ENCODE measurements at places on chromosomes 16 and 17. TPM values are rescaled to one million over a fixed set of nuclear protein-coding genes. Genes with fewer than 3 reads are reported as not detected.

PRKCB gene
- 222 TPM for total RNA-seq

XAF1 gene
- total RNA-seq, result 64.2 TPM

FLOT2 gene
- 152 TPM for total RNA-seq

MRPL38 gene
- 110 TPM for total RNA-seq

SLC13A2 gene
- not detected for total RNA-seq

ICAM2 gene
- 91.0 TPM for total RNA-seq

GRCh38 chr17:40326014-40326831 is 17.2 kb downstream of the RARA start:
- peak overlapping the region; percentile 98 for H3K27ac ChIP-seq
- DNase-seq, result peak; percentile 88
- H3K4me3 ChIP-seq, result peak overlapping the region; percentile 6
- no peaks in the 10 kb centered on the region for H3K27me3 ChIP-seq
- H3K36me3 ChIP-seq, result peaks cover 6% of the 10 kb centered on the region
- peaks cover 95% of the 10 kb centered on the region for H3K4me1 ChIP-seq

DNA sequence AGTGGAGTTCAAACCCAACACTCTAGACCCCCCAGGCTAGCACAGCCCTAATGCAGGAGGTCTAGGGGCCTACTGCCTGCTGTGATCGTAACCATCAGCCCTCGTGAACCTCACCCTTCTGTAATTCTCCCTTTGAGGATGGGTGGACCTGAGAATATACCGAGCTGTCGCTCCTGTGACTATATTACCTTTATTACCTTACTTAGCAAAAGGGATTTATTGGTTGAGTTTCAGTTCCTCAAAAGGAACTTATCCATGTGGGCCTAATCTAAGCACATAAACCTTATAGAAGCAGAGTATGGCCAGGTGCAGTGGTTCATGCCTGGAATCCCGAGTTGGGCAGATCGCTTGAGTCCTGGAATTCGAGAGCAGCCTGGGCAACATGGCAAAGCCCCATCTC is 19.2 kb upstream of the EMP2 start:
- H3K4me1 ChIP-seq, result peaks cover 3% of the 10 kb centered on the region
- DNase-seq, result no peak
- no peaks in the 10 kb centered on the region for H3K36me3 ChIP-seq
- H3K27me3 ChIP-seq, result peaks cover 3% of the 10 kb centered on the region
- H3K27ac ChIP-seq, result no peak overlapping the region

DNA sequence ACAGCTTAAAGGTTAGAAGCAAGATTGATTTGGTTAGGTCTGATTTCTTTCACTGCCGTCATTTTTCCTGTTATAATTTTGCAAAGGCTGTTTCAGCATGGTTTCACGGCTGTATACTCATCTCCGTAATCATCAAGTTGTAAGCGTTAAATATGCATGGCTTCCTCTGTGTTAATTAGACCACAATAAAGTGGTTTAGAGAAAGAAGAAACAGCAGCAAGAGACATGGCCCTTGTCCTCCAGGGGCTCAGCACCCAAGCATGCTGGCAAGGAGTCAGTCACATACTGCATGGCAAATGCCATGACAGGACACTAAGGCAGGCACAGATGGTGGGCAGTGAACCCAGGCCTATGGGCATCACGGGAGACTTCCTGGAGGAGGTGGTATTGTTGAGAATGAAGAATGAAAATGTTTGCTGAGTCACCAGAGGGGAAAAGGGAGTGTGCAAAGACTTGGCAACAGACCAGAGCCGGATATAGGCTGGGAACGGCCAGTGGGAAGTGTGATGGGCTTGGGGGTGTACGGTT is 61.4 kb upstream of the PLCG2 start:
- peaks cover 52% of the 10 kb centered on the region for H3K4me1 ChIP-seq
- no peaks in the 10 kb centered on the region for H3K27me3 ChIP-seq
- H3K36me3 ChIP-seq, result no peaks in the 10 kb centered on the region

DNA sequence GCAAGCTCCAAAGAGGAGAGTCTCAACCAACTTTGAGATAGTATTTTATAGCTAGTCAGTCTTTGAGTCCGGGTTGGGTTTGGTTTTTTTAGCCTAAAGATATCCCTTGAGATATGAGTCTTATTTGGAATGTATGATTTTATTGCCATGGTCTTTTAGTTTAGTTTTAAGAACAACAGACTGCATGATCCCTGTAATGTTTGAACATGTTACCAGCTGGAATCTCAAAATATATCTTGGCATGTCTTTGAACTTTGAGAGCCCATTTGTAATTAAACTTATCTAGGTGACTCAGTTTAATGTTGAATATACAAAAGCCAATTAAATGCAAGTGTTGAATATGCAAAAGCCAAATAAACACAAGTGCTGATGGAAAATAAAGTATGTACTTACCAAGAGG is 100.6 kb downstream of the TANGO6 start:
- H3K36me3 ChIP-seq, result peaks cover 6% of the 10 kb centered on the region
- no peak overlapping the region for H3K4me3 ChIP-seq
- DNase-seq, result no peak
- H3K4me1 ChIP-seq, result no peaks in the 10 kb centered on the region

DNA sequence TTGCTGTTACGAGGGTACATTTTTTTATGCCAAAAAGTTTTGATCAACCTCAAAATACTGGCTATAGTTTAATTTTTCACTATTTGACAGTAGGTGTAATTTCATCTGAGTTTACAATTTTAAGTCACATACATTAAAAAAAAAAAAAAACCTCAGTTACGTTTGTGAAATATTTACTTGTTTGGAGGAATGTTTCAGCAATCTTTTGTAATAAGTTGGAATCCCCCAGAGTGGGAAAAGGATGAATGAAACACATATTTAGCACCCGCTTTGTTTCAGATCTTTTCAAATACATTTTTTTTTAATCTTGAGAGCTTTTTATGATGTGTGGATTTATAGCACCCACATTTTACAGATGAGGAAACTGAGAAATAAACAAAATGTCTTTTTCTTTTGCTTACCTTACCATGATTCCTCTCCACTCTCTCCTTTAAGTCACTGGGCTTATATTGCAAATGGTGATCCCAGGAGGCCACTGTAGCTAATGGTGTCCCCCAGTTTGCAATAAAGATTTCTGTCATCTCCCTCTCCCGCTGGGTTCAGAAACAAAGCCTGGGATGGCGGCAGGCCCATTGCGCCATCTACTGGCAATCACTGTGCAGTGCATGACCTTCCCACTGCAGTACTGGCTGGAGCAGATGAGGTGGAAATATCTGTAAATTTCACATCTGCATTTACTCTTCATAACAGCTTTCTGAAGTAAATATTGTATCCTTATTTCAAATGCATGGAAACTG is 27.7 kb downstream of the TBC1D3B start:
- peaks cover 33% of the 10 kb centered on the region for H3K4me1 ChIP-seq
- H3K4me3 ChIP-seq, result peak overlapping the region; percentile 37
- H3K36me3 ChIP-seq, result no peaks in the 10 kb centered on the region
- no peaks in the 10 kb centered on the region for H3K27me3 ChIP-seq

GRCh38 chr17:72171703-72172667 is 51.2 kb downstream of the SOX9 start:
- no peaks in the 10 kb centered on the region for H3K27me3 ChIP-seq
- H3K36me3 ChIP-seq, result no peaks in the 10 kb centered on the region
- H3K4me3 ChIP-seq, result no peak overlapping the region
- H3K27ac ChIP-seq, result no peak overlapping the region

DNA sequence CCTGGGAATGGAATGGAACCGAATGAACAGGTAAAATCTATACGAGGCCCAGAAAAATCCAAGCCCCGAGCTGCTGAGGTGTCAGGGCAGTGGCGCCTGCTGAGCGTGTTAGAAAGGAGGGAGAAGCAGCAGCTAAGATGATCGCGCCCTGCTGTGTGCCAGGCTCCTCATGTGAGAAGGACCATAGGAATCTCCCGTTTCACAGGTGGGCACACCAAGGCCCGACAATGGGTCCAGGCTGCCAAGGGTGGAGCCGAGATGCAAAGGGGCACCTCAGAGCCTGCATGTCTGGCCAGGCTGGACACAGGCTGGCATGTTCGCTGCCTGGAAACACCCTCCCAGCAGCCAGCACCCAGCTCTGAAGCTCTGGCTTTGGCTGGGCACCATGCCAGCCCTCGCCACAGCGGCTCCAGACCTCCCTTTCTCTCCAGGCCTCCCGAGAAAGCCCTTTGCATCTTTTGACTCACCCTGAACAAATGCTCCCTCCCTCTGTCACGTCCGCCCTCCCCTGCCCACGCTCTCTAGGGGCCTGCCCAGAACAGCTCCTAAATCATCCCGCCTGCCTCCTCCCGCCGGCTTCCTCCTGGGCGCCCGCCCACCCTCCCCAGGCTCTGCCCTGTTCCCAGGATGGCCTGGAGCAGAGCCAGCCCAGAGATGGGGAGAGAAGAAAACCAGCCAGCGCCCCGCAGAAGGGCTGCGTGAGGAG is 217.8 kb upstream of the GSE1 start:
- H3K4me1 ChIP-seq, result no peaks in the 10 kb centered on the region
- H3K36me3 ChIP-seq, result no peaks in the 10 kb centered on the region
- no peak overlapping the region for H3K27ac ChIP-seq
- H3K4me3 ChIP-seq, result no peak overlapping the region
- no peaks in the 10 kb centered on the region for H3K27me3 ChIP-seq
- peak; percentile 9 for DNase-seq

GRCh38 chr16:29913514-29913913 is 12.5 kb downstream of the KCTD13 start:
- H3K4me1 ChIP-seq, result no peaks in the 10 kb centered on the region
- H3K4me3 ChIP-seq, result no peak overlapping the region
- no peak for DNase-seq
- H3K27me3 ChIP-seq, result no peaks in the 10 kb centered on the region
- H3K36me3 ChIP-seq, result peaks cover 17% of the 10 kb centered on the region

- no peaks in the 10 kb centered on the region for H3K27me3 ChIP-seq
- H3K27ac ChIP-seq, result peak overlapping the region; percentile 55
- no peak for DNase-seq
- H3K36me3 ChIP-seq, result no peaks in the 10 kb centered on the region
- H3K4me1 ChIP-seq, result peaks cover 47% of the 10 kb centered on the region
- no peak overlapping the region for H3K4me3 ChIP-seq
These were observed 32.4 kb downstream of the SMARCE1 start for GRCh38 chr17:40615068-40615840.

GRCh38 chr16:31061126-31061812 is 12.8 kb downstream of the ZNF668 start:
- no peak for DNase-seq
- H3K4me3 ChIP-seq, result no peak overlapping the region
- H3K4me1 ChIP-seq, result peaks cover 58% of the 10 kb centered on the region
- H3K27ac ChIP-seq, result no peak overlapping the region
- H3K27me3 ChIP-seq, result no peaks in the 10 kb centered on the region

DNA sequence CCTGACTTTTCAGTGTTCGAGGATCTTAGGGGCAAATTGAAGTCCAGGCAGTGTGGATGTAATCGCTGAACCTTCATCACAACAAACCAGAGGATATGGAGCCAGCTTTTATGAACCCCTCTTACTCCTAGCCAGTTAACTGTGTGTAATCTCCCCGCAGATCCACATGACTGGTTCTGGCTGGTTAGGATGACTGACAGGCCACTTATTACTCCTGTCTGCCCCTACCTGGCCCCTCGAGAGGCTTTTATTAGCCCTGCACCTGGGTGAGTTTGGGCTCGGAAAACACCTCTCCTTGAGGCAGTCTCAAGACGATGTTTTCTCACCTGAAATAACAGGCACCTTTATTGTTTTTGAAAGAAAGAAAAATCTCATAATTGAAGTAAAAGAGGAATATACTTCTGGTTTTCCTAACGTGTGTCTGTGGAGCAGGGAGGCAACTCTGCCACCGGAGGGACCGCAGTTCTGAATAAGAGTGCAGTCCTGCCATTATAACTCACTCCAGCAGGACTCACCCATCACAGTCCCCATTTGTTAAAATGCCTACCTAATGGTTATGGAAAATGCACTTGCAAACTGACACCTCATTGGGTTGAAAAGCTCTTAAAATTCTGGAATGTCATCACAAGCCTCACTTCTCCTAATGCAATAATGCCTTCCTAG is 291.9 kb upstream of the N4BP1 start:
- H3K27ac ChIP-seq, result no peak overlapping the region
- no peaks in the 10 kb centered on the region for H3K36me3 ChIP-seq
- no peaks in the 10 kb centered on the region for H3K27me3 ChIP-seq

GRCh38 chr16:54505549-54506213 is 219.1 kb upstream of the IRX3 start:
- no peak overlapping the region for H3K27ac ChIP-seq
- DNase-seq, result no peak
- H3K4me3 ChIP-seq, result no peak overlapping the region

- DNase-seq, result no peak
- H3K4me3 ChIP-seq, result no peak overlapping the region
- H3K27me3 ChIP-seq, result no peaks in the 10 kb centered on the region
- peaks cover 36% of the 10 kb centered on the region for H3K4me1 ChIP-seq
- no peaks in the 10 kb centered on the region for H3K36me3 ChIP-seq
These were observed 1.6 kb downstream of the GLG1 start for GRCh38 chr16:74605332-74605731.

- peaks cover 3% of the 10 kb centered on the region for H3K36me3 ChIP-seq
- H3K4me1 ChIP-seq, result peaks cover 7% of the 10 kb centered on the region
- H3K27me3 ChIP-seq, result no peaks in the 10 kb centered on the region
These were observed 436 bp upstream of the BRIP1 start for GRCh38 chr17:61863801-61864126.

- H3K27me3 ChIP-seq, result no peaks in the 10 kb centered on the region
- H3K4me3 ChIP-seq, result no peak overlapping the region
- DNase-seq, result no peak
- H3K4me1 ChIP-seq, result peaks cover 33% of the 10 kb centered on the region
- H3K36me3 ChIP-seq, result peaks cover 48% of the 10 kb centered on the region
These were observed 14.4 kb downstream of the SLFN5 start for GRCh38 chr17:35257208-35257659.

DNA sequence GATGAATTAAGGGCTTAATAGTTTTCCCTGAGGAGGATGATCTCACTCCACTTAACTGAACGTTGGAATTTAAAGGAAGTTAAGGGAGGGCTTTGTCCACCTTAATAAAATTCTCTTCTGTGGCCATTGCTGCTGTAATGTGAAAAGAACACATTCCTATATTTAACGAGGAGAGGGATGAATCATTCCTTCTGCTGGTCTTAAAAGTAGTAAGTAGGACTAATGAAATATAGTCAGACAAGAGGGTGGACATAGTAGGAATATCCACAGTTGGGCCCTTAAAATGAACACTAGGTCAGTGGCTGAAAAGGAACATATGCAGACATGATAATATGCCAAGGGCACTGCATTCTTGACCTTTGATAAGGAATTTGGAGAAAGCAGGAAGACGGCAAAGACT is 405.6 kb downstream of the PMP22 start:
- DNase-seq, result no peak
- H3K27ac ChIP-seq, result no peak overlapping the region
- no peaks in the 10 kb centered on the region for H3K27me3 ChIP-seq
- H3K4me1 ChIP-seq, result no peaks in the 10 kb centered on the region
- H3K4me3 ChIP-seq, result no peak overlapping the region

- no peak overlapping the region for H3K27ac ChIP-seq
- H3K4me3 ChIP-seq, result no peak overlapping the region
- H3K4me1 ChIP-seq, result no peaks in the 10 kb centered on the region
- DNase-seq, result no peak
These were observed 146.4 kb downstream of the SNX11 start for GRCh38 chr17:48253975-48254374.

- no peaks in the 10 kb centered on the region for H3K27me3 ChIP-seq
- H3K27ac ChIP-seq, result no peak overlapping the region
- DNase-seq, result no peak
- peaks cover 15% of the 10 kb centered on the region for H3K4me1 ChIP-seq
- no peak overlapping the region for H3K4me3 ChIP-seq
These were observed 21.9 kb downstream of the ADORA2B start for GRCh38 chr17:15966879-15967248.

All from natural killer cell (primary cell).